ENCODE measurements at places on chromosomes 11 and 22. TPM values are rescaled to one million over a fixed set of nuclear protein-coding genes. Genes with fewer than 3 reads are reported as not detected.

GRCh38 chr22:31085493-31085824 is 4.3 kb downstream of the SMTN start:
- DNase-seq = no peak

- DNase-seq = no peak
Measured at GRCh38 chr11:130451231-130452019, 3.0 kb downstream of the ADAMTS15 start.

- DNase-seq = no peak
Measured at GRCh38 chr11:124510279-124510678, 33.2 kb downstream of the OR8B12 start.

DNA sequence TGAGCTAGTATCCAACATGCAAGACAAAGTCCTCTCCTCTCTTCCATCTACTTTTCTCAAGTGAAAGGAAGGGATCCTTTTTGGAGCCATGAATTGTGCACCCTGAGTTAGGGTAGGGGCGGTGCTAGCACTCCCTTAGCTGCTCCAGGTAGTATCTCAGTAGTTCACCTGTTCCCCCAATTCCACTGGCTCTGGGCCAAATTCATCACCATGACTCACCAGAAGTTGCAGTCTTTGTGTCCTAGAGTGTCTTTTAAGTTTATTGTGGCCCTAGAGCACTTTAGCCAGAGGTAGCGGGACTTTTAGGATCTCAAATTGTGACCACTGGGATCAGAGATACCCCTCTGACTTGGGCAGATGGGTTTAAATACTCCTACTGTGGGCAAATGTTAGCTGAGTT is 398.6 kb upstream of the ANO5 start:
- DNase-seq = no peak

GRCh38 chr22:44049486-44050231 is 25.6 kb downstream of the PARVB start:
- no peak for DNase-seq

DNA sequence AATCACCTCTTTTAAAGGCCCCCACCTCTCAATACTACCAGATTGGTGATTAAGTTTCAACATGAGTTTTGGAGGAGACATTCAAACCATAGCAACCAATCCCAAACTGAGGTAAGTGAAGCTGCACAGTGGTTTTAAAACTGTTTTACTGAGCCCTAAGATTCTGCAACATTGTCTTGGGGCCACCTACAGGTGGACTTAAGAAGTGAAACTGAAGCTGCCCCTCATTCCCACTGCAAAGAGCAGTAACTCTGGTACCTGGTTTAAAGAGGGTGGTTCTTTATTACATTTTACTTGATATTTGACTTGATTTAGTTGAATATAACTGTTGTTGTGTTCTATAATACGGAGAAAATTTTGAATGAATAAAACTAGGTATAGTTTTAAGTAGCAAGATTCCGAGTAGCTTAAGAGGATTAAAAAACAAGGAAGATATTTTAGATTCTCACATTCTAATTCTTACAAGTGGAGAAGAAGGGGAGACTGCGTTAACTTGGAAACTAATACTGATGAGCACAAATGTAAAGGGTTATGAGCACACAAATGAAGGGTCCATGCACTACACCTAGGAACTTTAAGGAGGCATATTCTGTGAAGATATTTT is 26.7 kb downstream of the SYT9 start:
- no peak for DNase-seq

DNA sequence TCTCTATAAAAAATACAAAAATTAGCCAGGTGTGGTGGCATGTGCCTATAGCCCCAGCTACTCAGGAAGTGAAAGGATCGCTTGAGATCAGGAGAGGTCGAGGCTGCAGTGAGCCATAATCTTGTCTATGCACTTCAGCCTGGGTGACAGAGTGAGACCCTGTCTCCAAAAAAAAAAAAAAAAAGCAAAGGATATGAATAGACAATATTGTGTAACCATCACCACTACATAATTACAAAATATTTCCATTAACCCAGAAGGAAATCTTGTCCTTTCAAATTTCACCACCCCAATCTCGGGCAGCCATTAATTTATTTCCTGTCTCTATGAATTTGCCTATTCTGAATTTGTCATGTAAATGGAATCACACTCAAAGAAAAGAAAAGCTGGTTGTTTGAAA is 21.2 kb downstream of the RSF1 start:
- DNase-seq = no peak

Gene LMO2
- total RNA-seq = 26.5 TPM

GRCh38 chr11:832529-833113 is at the start of gene CD151:
Gene CD151, plus strand, starts transcription at chr11:832952. Its CDS starts 3,118 bp downstream, at chr11:836070.
- no peak for DNase-seq

- DNase-seq = no peak
Measured at GRCh38 chr11:105045676-105046296, 651 bp upstream of the CARD16 start.

- DNase-seq = peak; percentile 70
Measured at GRCh38 chr22:48105259-48105658, 1342.8 kb downstream of the TBC1D22A start.

GRCh38 chr11:64060263-64060860 is 24.6 kb downstream of the FLRT1 start:
- DNase-seq = no peak

Gene KCNK4
- 0.98 TPM for total RNA-seq

DNA sequence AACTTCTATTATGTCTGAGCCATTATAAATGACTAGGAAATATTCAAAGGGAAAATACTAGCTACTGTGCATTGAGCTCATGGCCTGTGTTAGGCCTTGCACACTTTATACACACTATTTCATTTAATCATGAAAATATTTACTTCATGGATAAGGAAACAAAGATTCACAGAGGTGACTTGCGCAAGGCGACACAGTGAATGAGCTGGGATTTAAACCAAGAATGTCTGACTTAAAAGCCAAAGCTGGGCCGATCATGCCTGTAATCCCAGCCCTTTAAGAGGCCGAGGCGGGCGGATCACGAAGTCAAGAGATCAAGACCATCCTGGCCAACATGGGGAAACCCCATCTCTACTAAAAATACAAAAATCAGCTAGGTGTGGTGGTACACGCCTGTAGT is 231.5 kb downstream of the MIAT start:
- peak; percentile 58 for DNase-seq

Gene OR5D13
- total RNA-seq = not detected

DNA sequence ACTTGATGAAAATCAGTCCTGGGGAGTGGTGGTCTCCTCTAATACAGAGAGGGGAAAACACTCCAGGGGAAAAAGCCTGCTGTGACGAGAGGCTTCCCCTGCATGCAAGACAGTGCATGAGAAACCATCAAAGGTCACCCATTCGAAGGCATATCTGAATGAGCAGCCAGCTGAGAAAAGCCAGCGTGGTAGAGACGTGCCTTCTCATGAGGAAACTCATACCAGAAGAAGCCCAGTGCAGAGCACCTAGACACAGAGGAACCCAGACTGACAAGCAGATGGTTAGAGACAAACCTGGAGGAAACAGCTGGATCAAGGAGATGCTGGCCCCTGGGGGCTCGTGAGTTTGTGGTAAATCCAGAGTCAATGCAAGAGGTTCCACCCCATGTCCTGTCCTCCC is 534.8 kb downstream of the BRD1 start:
- DNase-seq = peak; percentile 74

DNA sequence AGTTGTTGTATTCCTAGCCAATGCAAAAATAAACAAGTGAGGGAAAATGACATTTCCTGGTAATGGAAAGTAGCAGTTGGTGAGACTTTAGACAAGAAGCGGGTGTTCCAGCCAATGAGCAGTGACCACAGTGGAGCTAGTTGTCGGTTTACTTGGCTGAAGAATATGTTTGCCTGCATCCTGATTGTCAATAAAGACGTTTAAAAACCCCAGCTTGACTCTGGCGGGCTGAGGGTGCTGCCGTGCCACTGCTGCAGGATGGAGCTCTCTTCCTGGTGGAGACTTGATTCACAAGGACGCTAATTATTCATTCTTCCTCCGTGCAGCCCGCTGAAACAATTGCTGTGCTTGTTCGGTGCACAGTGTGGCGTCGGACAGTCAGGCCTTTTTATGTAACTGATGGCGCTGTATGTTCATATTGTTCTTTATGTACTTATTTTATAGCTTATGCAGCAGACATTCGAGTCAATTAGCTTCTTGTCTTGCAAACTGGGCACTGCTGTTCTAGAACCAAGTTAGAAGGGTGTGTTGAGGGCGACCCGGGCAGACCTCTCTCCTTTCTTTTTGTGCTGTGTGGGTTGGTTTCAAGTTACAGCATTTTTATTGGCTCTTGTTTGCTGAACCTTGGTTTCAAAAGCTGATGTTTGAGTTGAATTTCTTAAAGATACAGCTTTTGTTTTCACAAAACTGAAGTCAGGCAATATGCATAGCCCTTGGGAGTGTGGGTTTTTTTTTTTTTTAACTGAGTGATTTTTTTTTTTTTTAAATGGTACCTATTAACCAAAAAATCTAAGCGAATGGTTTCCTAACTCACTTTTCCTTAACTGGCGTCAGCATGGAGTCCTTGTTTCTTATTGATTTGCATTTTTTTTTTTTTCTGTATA is 153.9 kb downstream of the TEAD1 start:
- no peak for DNase-seq

- no peak for DNase-seq
Measured at GRCh38 chr11:12725863-12726682, 51.9 kb downstream of the TEAD1 start.

DNA sequence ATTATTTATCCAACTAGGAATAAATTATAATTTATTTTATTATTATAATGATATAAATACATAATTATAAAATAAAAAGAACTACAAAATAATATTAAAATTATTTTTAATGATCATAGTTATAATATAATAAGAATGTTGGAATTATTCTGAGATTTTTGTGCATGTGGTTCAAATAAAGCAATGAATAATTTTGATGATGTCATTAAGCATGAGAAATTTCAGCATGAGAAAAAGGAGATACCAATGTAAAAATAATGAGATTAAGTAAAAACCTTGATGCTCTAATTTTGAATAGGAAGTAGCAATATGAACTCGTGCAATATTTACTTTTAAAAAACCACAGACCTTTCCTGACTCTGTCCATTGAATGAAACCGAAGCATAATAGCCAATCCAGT is 181.8 kb upstream of the MTNR1B start:
- no peak for DNase-seq
